ENCODE measurements at places on chromosomes 4 and X.

DNA sequence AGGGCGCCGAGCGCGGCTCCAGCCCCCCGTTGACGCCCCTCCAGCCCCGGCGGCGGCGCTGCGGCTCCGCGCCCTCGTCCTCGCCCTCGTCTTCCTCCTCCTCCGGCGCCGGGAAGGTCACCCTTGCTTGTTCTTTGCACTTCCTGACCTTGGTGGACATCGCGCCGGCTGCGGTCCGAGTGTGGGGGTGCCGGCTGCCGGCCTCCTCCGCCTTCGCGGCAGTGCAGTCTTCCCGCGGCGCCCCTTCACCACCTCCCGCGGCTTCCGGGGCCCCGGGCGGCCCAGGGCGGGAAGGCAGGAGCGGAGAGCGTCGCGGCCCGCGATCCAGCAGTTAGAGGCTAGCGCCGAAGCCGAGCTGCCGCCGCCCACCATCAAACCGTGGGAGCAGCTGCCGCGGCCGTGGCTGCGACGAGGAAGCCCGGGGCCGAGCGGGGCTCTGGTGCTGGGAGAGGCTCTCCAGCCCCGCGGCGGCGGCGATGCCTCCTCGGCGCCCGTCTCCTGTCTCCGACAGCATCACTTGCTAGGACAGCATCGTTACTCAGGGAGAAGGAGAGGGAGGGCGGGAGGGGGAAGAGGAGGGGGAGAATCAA, at the start of gene TRPC3:
TRPC3 (minus strand) TSS at position 540 of the 590 bp plus-strand sequence; CDS start at position 160, 380 bp downstream.
- no peak for DNase-seq

DNA sequence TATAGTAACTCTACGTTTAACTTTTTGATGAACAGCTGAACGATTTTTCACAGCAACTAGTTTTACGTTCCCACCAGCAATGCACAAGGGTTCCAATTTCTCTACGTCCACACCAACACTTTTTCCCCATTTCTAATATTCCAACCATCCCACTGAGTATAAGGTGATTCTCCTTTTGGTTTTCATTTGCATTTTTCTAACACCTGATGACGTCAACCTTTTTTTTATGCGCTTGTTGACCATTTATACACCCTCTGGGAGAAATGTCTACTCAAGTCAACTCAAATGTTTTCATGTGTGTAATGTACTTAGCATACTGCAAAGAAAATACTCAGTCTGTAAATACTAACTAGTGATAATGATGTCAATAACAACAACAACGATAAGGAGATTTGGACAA, 177.2 kb upstream of the TENM3 start:
- DNase-seq, result no peak

- no peak for DNase-seq
Measured at GRCh38 chr4:171891038-171891437, 77.8 kb downstream of the GALNTL6 start.

GRCh38 chr4:3803475-3803847, 37.3 kb downstream of the ADRA2C start:
- no peak for DNase-seq

GRCh38 chrX:41923211-41923977, at the start of gene CASK:
Gene CASK, minus strand, starts transcription at chrX:41923554. Its CDS starts 566 bp downstream, at chrX:41922988.
- peak; percentile 85 for DNase-seq

- no peak for DNase-seq
Measured at GRCh38 chr4:128661479-128661878, 148.0 kb upstream of the JADE1 start.

- no peak for DNase-seq
Measured at GRCh38 chr4:180860089-180860720, 1383.0 kb upstream of the TENM3 start.

GRCh38 chr4:26850528-26850927, 10.1 kb upstream of the STIM2 start:
- DNase-seq, result no peak

- DNase-seq, result no peak
Measured at GRCh38 chrX:69556060-69557011, 52.2 kb downstream of the NALF2 start.

DNA sequence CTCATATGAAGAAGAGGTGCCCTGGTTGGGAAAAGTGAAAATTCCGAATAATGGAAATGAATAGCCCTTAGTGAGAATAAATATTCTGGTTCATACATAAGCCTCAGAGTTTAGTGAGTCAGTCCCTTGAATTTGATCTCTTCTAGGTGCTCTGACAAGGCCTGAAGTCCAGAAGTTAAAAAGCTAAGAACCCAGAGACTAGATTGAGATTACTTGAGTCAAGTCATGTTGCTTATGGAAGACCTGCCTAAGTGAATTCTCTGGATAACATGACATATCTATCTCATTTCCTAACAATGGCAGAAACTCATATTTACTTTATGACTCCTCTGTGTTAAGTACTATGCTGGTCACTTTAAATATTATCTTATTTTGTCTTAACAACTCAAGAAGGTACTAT, 10.5 kb upstream of the PRSS48 start:
- no peak for DNase-seq

DNA sequence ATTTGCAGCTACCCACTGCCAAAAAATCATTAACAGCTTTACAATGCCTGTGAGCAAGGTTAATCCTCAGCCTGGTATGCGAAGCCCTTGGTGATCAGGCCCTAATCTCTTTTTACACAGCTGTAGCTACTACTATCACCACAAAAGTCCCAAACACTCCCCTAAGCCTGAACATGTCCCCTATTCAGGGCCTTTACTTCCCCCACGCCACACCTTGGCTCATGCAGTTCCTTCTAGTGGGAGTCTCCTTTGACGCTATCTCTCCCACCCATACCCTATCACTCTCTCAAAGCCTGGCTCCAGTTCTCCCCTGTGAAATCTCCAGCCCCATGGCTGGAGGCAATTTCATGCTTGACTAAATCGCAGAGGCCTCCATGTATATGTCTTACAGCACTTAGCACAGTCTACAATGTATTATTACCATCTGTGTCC, 90.6 kb upstream of the CBR4 start:
- DNase-seq, result no peak

DNA sequence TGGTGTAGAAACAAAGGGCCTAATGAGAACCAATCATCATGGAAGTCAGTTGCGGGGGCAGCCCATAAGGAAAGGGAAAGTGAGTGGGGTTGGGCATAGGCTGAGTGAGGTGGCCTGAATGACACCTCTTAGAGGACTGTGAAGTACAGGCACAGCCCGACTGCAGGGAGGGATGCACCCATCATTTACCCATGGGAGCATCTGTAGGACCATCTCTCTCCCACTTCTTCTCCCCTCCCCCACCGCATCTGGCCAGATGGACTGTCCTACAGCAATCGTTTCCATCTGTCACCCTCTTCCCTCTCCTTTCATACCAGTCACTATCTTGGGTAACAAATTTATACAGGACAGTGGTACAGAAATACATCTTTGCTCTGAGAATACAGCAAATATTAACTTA, 4.2 kb downstream of the STBD1 start:
- no peak for DNase-seq

- DNase-seq, result no peak
Measured at GRCh38 chrX:134006484-134007161, 21.2 kb upstream of the GPC3 start.

DNA sequence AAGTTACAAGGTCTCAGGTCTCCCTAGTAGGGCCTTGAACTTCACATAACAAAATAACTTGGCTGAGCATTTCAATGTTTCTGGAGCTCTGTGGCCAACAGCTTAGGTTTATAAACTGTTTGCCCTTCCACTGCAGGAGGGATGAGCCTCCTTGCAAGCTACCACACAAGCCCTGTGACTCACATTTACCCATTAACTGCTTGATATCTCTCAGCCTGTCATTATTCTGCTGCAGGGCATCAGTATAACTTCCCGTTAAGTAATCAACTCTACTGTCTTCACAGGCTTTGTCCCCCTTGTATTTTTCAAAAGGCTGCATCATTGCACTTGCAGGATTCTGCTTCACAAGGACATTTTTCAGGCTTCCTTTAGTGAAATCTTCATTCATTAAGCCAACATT, 151.7 kb upstream of the CXCL13 start:
- DNase-seq, result no peak

Data from stimulated activated CD8-positive, alpha-beta memory T cell treated with anti-CD3 and anti-CD28 coated beads, Interleukin-15, amount 100 ng/mL, for 4 hours (primary cell).